ENCODE measurements at places on chromosomes 1 and 21. TPM values are rescaled to one million over a fixed set of nuclear protein-coding genes. Genes with fewer than 3 reads are reported as not detected.

Gene KRTAP13-2
- total RNA-seq = not detected

Gene CLCA4
- total RNA-seq = not detected

Gene MAP3K21
- 11.8 TPM for total RNA-seq

Gene KCNJ15
- 0.09 TPM for total RNA-seq

Gene MRPL24
- 195 TPM for total RNA-seq

Gene RPE65
- not detected for total RNA-seq

Gene SHE
- 0.06 TPM for total RNA-seq

Gene DCST1
- not detected for total RNA-seq

Gene GJA8
- total RNA-seq = not detected

Gene GABRD
- 0.77 TPM for total RNA-seq

Gene PRDM16
- total RNA-seq = 0.05 TPM

Gene AMY1C
- total RNA-seq = not detected

Gene GPR153
- total RNA-seq = 1.4 TPM

Gene SLFNL1
- 0.09 TPM for total RNA-seq

Gene OR2G6
- not detected for total RNA-seq

Gene ANKRD65
- 0.04 TPM for total RNA-seq

Gene ZZZ3
- total RNA-seq = 20.8 TPM

Gene SLC9C2
- total RNA-seq = not detected

Gene SLC30A1
- total RNA-seq = 25.0 TPM

Gene FCAMR
- not detected for total RNA-seq

Gene S100A6
- total RNA-seq = 3,478 TPM

Gene SELL
- total RNA-seq = 0.20 TPM

Gene RYR2
- 0.02 TPM for total RNA-seq

Gene PMVK
- total RNA-seq = 39.3 TPM

Gene CXADR
- 8.6 TPM for total RNA-seq

Gene NR1I3
- 0.15 TPM for total RNA-seq

Gene KDF1
- 0.08 TPM for total RNA-seq

Gene KCND3
- total RNA-seq = 0.05 TPM

Gene FCRL6
- not detected for total RNA-seq

Gene CREB3L4
- 12.4 TPM for total RNA-seq

Gene KPRP
- total RNA-seq = not detected

Gene HMGN2
- total RNA-seq = 343 TPM

Gene PSRC1
- total RNA-seq = 25.9 TPM

Gene SPTA1
- total RNA-seq = not detected

Gene TINAGL1
- 0.92 TPM for total RNA-seq

Gene SELE
- total RNA-seq = not detected

Gene VHLL
- total RNA-seq = not detected
